AG04450 (cell line): ENCODE measurements at places on chromosomes 5 and 9. TPM values are rescaled to one million over a fixed set of nuclear protein-coding genes. Genes with fewer than 3 reads are reported as not detected.

GRCh38 chr9:37377688-37378612 lies 44.5 kb upstream of the GRHPR start:
- DNase-seq = no peak

Gene ARID3C
- not detected in 2 replicates for polyA plus RNA-seq

DNA sequence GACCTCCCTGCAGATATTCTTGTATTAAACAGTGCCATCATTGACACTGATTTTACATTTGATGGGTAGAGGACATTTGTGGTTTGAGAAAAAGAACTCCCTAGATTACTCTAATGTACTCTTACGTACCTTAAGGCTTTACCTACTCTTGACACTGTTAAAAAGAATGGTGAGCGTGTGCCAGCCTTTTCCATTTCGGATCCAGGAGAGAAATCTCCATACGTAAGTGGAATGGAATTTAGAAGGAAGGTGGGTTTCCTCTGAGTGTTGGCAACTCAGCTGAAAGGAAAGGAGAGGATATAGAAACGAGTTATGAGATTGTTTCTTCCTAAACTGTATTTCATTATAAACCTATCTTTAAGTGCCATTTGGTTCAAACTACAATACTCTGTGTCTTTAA lies 40.9 kb downstream of the TNPO1 start:
- no peak for DNase-seq

DNA sequence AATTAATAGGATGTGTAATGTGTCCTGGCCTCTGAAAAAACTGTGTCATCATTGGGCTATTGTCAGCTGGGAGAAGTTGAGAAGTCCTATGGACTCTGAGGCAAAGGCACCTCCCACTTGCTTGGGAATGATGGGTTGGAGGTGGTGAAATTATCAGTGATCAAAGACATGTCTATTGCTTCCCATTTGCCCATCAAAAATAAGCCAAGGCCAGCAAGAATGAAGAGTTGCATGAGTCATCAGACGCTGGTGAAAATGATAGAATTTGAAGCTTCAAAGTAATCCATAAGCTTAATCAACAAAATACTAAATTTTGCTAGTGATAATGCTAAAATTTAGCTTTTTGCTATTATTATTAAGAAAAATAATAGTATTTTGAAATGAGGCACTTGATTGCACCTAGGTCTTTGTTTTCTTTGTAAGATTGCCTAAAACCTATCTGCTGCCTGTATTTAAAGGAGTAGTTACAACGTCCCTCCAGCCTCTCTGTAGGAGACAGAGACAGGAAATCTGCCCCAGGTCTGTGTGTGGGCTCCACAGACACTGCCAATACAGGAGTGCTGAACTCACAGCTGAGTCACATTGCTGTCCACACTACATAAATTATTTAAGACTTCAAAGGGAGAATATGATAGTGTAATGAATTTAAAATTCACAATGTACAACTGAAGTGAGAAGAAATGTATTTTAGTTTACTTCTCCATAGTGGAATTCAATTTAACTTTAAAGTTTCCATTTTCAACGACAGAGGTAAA lies 48.4 kb upstream of the APC start:
- no peak for DNase-seq

Gene AFAP1L1
- 1.8 and 2.6 TPM in 2 replicates for polyA plus RNA-seq

DNA sequence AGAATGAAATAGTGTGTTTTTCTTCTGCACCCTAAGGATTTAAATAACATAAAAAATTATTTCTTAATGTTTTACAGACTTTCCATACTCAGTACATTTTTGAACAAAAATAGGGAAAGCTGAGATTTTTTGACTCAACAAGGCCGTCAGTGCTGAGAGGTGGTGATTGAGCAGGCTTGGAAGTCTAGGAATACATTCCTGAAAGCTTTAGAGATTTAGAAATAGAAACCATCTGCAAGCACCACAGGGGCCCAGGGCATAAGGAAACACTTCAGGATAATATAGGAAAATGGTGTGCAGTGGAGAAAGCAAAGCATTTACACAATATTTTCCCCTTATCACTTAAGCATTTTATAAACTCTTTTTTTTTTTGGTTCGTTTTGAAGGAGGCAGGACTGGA lies 5.2 kb downstream of the BASP1 start:
- DNase-seq = no peak

DNA sequence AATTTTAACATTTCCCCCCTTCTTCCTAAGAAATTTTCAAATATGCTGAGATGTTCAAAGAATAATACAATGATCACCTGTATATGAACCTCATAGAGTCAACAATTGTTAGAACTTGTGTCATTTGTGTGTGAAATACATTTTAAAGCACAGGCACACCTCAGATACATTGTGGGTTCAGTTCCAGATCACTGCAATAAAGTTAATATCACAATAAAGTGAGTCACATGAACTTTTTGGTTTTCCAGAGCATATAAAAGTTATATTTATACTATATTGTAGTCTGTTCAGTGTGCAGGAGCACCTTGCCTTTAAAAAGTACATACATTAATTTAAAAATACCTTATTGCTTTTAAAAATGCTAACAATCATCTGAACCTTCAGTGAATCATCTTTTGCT lies 50.0 kb downstream of the MCCC2 start:
- DNase-seq = no peak

Gene OBP2B
- not detected in 2 replicates for polyA plus RNA-seq

DNA sequence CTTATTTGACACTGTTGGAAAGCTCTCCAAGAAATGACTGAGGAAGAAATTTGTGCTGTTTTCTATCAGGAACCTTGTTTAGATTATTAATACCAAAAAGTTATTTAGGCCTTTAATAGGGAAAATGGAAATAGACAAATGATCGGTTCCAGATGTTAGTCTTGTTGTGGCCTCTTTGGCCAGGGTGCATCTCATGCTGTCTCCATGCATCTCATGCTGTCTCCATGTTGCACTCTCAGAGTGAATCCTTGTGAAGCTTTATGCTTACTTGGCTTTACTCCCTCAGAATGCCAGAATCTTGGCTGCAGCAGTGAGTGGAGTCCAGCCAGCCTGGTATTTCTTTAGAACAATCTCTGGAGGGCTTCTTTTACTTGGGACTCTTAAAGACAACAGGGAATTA lies 185.5 kb downstream of the ARHGAP26 start:
- DNase-seq = no peak

Gene ODF2
- 16.8 and 19.4 TPM in 2 replicates for polyA plus RNA-seq

Gene FCN2
- polyA plus RNA-seq = not detected in 2 replicates

DNA sequence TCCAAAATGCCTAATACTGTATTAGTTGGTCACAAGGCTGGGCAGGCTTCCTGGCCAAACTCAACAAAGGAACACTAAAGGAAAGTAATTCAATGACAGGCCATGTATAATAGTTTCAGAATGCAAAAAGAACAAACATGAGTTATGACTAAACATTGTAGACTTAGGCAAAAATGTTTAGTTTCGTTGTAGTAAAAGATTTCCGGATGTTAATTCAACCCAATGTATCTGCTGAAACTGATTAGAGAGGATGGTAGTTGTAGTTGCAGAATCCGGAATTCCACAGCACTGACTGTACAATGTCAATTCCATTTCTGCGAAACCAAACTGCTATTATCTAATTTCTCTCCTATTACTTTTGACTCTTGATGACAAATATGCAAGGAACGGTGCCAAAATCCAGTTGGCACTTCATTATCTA lies 117.9 kb upstream of the FST start:
- DNase-seq = peak; percentile 77

DNA sequence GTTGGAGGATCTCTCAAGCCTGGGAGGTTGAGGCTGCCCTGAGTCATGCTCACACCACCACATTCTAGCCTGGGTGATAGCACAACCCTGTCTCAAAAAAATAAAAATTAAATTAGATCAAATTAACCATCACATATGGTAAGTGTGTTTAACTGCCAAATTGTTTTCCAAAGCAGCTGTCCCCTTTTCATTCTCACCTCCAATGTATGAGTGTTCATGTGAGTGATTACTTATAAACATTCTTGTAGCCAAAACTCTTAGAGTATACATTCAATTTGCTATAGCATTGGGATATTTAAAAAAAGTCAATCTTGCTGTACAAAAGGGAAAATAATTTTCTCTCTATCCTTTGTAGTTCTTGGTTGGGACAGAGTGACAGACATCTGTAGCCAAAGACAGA lies 53.4 kb upstream of the SNAPC3 start:
- DNase-seq = no peak

Gene S100Z
- polyA plus RNA-seq = not detected in 2 replicates

Gene UCK1
- polyA plus RNA-seq = 19.1 and 19.9 TPM in 2 replicates

GRCh38 chr9:98726735-98727134 lies 18.0 kb upstream of the GABBR2 start:
- peak; percentile 51 for DNase-seq

- no peak for DNase-seq
These were observed 403.9 kb downstream of the ADGRV1 start for GRCh38 chr5:90962481-90962880.

DNA sequence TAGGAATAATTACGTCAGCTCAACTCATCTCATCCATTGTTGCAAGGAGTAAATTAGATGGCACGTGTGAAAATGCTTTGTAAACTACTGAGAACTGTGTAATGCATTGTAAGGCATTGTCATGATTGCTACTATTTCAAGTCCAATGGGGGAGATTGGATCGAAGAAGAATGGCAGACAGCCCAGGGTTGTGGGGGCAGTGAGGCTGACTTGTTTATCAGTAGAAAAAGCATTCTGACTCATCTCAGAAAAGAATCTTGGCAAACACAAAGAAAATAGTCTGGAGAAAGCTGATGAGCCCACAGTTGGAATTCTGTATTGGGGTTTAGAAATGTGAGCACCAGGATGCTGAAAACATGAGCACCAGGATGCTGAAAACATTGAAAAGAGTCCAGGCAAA lies 28.0 kb upstream of the DAP start:
- peak; percentile 84 for DNase-seq

Gene N4BP3
- polyA plus RNA-seq = 0.29 and 0.30 TPM in 2 replicates

- peak; percentile 41 for DNase-seq
These were observed 30.4 kb upstream of the LRRTM2 start for GRCh38 chr5:138905541-138905940.

Gene PCDHGA6
- 4.7 and 4.8 TPM in 2 replicates for polyA plus RNA-seq

GRCh38 chr9:128409978-128410377 lies 10.7 kb upstream of the CERCAM start:
- no peak for DNase-seq

GRCh38 chr5:74460694-74461093 lies 179.8 kb downstream of the ENC1 start:
- no peak for DNase-seq

DNA sequence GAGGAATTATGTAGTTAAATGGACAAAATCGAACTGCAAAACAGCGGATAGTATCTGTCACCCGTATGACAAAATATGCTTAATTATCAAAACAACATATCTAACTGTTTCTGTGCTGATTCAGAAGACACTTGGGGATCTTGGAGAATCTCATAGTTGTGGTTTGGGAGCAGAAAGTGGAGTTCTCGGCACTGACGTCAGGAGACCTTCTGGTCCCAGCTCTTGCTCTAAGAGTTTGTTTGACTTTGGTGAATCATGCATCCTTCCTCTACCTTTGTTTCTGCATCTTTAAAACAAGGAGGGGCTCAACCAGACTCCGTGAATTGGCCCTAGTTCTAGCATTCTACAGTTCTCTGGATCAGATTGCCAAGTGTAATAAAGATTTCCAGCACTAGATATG lies 37.0 kb upstream of the TAF1L start:
- DNase-seq = peak; percentile 30

DNA sequence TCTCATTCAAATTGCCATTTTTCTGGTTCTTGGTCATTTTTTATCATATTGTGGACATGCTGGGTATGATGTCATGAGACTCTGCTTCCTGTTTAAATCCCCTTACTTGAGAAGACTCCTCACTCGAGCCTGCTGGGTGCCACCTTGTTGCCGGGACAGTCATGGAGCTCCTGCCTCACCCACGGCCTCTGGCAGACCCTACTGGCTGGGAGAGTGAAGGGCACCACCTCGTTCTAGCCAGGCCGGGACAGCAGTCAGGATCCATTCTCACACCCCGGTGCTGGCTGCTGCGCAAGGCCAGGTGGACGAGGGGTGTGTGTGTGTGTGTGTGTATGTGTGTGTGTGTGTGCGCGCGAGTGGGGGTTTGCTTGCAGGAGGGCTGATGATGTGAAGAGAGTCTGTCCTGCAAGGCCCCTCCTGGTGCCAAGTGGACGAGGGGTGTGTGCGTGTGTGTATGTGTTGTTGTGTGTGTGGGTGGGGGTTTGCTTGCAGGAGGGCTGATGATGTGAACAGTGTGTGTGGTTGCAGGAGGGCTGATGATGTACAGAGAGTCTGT lies 4.4 kb downstream of the CEP72 start:
- no peak for DNase-seq

- no peak for DNase-seq
These were observed 53.8 kb downstream of the SH3RF2 start for GRCh38 chr5:145990170-145990569.
